ENCODE measurements at places on chromosomes 3 and 15.

DNA sequence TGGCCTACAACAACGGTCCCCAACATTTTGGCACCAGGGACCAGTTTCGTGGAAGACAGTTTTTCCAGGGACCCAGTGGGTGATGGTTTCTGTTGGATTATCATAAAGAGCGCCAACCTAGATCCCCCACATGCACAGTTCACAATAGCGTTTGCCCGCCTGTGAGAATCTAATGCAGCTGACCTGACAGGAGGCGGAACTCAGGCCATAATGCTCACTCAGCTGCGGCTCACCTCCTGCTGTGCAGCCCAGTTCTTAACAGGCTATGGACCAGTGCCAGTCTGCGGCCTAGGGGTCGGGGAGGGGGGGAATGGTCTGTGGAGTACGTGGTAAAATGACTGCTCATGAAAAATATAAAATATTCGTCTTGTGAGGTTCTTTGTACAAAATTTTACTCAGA lies 518.5 kb upstream of the CADM2 start:
- DNase-seq: no peak

DNA sequence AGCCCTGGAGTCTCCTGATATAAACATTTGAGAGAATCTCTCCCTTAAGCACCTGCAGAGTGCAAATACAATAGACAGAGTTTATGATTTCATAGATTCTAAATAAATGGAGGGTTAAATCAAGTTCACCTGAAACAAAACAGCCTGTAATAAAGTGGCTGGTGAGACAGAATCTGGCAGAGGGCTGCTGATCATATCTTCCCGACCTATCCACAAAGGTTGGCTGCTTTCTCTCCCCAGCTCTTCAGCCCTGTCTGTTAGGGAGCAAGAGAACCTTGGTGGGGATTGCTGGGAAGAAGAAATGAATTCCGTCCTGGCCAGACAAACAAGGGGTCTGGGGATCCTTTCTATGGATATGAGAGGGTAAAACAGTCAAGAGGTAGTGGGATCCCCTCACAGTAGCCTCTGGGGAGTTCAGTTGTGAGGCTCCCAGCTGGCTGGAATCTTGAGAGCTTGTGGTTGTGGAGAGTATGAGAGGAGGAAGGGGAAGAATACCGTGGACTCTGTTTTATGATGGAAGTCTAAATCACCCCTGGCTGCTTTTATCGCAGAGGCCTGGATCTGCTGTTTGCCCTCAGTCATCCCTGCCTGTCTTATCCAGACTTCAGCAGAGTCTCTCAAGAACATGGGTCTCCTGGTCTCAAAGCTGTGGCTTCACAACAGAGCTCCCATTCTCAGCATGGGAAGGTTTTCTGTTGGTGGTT lies 451.3 kb downstream of the NTRK3 start:
- no peak for DNase-seq

DNA sequence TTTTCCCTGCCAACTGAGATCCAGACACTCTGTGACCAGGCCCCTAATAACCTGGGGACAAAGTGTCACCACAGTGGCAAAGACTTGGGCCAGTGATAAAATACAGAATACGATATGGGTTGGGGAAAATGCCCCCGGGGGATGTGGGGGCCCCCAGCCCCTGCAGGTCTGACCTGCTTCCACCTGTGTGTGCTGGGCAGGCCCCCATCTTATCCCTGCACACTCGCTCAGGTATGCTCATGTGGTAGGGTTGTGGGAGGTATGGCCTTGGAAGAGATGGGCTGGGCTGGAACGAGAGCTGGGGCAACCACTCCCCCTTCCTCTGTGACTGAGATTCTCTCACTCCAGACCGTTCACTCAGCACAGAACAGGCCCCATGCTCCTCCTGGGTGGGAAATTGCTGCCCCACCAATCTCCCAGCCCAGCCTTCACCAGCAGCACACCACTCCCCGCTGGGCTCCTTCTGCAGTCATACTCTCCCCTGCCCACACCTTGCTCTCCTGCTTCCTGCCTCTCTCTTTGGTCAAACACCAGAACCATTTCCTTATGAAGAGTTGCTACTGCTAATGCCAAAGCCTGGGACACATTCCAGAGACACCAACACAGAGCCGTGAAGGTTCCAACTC lies 9.6 kb upstream of the CPEB1 start:
- no peak for DNase-seq

DNA sequence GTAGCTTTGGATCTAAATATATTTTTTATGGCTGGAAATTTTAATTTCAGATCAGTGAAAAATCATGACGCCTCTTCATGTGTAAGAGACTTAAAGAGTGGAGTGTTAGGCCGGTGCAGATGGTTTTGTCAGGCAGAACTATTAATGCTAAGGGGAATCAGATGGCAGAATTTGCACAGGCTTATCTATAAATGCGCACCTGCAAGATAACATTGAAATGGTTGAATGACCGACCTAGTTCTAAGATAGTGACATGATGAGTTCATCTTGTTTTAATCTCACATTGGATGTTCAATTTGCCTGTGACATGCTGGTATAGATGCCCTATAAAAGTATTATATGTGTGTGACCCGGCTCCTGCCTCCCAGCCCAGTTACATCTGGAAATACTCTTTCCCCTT lies 340.6 kb downstream of the FEZF2 start:
- no peak for DNase-seq

- DNase-seq: no peak
Observed at GRCh38 chr3:155411500-155412223, 118.2 kb upstream of the STRIT1 start.

- no peak for DNase-seq
Observed at GRCh38 chr3:114374433-114374990, 80.7 kb downstream of the TIGIT start.

- no peak for DNase-seq
Observed at GRCh38 chr3:1805331-1805730, 293.3 kb upstream of the CNTN4 start.

GRCh38 chr3:148903022-148903442 lies 37.9 kb downstream of the CPA3 start:
- no peak for DNase-seq

- no peak for DNase-seq
Observed at GRCh38 chr15:77354063-77354462, 65.8 kb downstream of the PEAK1 start.

Data from mucosa of descending colon (tissue), 3 donors.